ENCODE measurements at places on chromosomes 3 and 15.

- no peak for DNase-seq
These were observed 15.0 kb downstream of the ACAA1 start for GRCh38 chr3:38121832-38122461.

GRCh38 chr3:117443014-117443413 lies 733.4 kb downstream of the TUSC7 start:
- DNase-seq = no peak

DNA sequence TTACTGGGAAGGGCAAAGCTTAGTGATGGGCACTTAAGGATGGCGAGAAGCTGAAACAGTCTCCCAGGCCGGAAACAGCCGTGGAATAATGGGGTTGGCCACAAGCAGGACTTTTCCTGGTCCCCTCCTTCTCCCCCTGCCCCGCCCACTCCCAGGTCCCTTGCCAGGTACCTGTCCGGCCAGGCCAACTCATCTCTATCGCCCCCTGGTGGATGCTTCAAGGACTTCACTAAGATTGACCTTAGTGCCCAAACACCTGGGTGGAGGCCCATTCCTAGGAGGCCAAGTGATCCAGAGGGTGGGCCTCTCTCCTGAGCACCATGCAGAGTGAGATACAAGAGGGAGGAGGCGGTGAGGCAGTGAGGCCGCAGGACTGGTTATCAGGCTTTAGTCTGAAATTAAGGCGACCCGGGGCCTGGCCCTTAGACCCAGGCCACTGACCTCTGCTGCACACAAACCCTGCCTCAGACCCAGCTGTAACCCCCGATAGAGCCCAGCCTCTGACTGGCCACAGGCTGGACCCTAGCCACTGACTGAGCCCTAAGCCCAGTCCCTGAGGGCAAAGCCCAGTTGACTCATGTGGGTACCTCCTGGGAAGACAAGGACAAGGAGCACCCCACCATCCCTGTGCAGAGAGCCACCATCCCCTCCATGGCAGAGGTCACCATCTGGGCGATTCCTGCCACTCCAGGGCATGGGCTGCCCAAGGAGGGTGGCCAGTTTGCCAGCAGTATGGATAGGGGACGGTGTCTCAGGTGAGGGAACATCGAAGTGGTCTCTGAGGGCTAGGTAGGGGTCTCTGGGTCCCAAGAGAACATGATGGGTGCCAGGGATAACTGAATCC lies 37.6 kb downstream of the VIPR1 start:
- DNase-seq = no peak

GRCh38 chr3:28615971-28616370 lies 267.3 kb upstream of the AZI2 start:
- DNase-seq = no peak

GRCh38 chr15:77830051-77830468 lies 197.3 kb upstream of the LINGO1 start:
- DNase-seq = no peak

GRCh38 chr3:59733041-59733809 lies 683.4 kb upstream of the CFAP20DC start:
- no peak for DNase-seq

GRCh38 chr3:52385157-52385556 lies 59.7 kb downstream of the SEMA3G start:
- DNase-seq = no peak

All from esophagus squamous epithelium (tissue), 5 donors.